Pancreas (tissue), 10 donors: ENCODE measurements at places on chromosomes 3 and 15. TPM values are rescaled to one million over a fixed set of nuclear protein-coding genes. Genes with fewer than 3 reads are reported as not detected.

- DNase-seq: no peak
These were observed 38.0 kb upstream of the CBLB start for GRCh38 chr3:105906836-105907235.

CATSPER2 gene
- total RNA-seq: 4.2 TPM

GRCh38 chr3:151541178-151541577 lies 80.3 kb upstream of the IGSF10 start:
- DNase-seq: no peak

DNA sequence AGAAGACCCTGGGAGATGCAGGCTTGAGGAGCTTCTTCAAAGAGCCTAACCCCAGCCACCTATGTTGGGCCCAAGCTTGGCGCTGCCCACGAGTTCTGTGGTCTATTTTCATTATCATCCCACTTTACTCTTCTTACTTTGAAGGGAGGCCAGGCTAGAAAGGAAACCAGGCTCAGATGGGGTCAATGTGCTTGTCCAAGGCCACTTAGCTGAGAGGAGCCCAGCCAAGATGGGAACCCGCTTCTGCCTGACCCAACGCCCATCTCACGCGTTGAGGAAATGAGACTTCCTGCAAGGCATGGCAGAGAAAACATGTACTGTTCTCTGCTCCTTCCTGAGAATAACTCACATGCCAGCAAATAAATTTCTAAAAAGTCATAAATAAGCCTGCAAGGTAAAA lies 486.3 kb upstream of the PROK2 start:
- DNase-seq: no peak

MAGEL2 gene
- 0.97 TPM for total RNA-seq

ZIC4 gene
- total RNA-seq: not detected

MYL3 gene
- total RNA-seq: not detected

DNA sequence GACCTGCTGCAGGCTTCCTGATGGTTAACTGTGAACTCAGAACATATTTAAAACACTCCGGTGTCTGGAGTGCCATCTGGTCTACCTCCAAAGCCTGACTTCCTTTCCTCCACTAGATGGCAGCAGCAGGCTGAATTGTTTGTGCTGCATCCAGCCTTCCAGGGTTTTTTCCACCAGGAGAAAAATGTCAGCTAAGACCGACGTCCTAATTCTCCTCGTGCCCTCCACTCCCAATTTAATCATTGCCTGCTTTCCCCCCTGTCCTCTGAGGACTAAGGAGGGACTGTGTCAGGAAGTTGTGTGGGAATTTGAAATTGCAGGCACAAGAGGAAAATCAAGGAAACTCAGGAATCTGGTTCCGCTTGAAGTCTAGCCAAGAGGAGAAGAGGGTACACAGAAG lies 165.2 kb upstream of the UMPS start:
- peak; percentile 62 for DNase-seq

KBTBD13 gene
- not detected for total RNA-seq

DNA sequence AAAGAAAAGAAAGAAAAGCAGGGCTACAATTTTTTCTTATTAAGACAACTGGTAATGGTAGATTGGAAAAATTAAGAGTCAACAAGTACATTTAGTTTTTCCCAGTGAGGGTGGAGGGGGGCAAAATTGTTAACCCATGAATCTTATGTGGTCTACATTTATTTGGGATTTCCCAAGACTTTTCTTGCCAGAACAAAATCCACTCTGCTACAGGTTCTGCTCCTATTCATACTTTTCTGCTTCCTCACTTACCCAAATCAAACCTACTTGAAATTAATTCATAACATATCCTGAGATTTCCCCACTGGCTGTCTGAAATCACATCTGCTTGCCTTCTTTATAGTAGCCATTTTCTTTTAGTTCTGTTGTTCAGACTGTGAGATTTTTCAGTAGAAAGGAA lies 41.1 kb downstream of the VGLL3 start:
- DNase-seq: no peak

DNA sequence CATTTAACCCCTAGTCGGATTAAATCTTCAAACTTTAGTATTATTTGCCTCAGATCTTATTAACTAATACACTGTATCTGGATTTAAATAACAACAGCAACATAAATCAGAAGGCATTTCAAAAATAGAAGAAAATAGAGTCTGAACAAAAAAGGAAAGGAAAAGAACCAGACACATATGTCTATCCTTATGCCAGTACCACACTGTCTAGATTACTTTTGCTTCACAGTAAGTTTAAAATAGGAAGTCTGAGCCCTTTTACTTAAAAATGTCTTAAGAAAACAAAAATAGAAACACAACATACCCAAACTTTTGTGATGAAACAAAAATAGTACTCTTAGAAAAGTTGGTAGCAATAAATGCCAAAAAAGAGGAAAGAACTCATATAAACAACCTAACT lies 1615.8 kb downstream of the SI start:
- no peak for DNase-seq

DNA sequence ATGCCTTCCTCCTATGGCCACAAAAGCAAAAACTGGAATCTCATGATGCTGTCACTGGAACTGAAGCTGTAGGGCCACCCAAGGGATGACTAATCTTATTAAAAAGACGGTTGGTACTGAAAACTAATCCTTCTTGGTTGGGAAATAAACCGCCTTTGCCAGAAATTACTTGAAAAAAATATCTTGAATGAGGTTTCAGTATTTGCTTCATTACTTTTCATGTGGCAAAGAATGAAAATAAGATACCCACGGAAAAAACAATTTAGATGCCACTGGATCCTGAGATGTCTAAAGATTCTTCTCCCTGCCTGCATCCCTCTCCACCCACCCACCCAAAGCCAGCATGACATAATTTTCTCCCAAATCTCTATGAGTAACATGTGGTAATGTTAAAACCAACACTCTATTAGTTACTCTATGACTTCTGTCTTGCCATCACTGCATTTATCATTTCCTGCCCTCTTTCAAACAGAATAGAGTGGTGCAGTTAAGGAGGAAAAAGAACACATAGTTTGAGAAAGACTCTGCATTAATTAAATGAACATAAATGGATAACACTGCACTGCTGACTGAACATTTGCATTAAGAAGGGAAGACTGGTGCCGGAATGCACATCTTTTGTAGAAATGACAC lies 111.8 kb upstream of the DPH6 start:
- no peak for DNase-seq

DNA sequence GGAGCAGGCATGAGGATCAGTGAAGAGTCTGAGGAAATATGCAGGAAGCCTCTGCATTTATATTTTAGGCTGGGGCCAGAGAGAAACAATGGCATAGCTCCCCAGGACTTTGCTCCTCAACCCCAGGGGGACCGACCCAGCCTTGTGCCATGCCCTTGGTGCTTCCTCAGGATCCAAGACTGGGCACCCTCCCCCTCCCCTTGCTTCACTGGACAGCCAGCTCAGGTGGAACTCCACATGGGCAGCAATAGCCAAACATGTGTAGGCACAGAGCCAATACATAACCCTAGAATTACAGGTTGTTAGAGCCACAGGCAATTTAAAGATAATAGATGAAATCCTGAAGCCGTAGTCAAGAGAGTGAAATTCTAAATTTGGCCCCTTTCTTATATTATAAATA lies 73.0 kb upstream of the ETV5 start:
- no peak for DNase-seq

KLHL40 gene
- total RNA-seq: not detected

DNA sequence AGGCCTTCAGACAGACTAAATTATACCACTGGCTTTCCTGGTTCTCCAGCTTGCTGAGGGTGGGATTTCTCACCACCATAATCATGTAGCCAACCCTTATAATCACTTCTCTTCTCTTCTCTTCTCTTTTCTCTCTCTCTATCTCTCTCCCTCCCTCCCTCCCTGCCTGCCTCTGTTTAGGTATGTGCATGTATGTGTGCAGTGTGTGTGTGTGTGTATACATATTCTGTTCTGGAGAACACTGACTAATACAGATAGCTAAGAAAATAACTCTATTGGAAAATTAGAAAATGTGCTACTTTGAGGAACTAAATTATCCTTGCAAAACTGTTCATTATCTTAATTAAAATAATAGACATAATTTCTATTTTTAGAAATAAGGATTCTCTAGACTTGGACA lies 118.6 kb upstream of the GADL1 start:
- no peak for DNase-seq

- DNase-seq: no peak
These were observed 2.1 kb upstream of the HACD2 start for GRCh38 chr3:123586968-123587367.

- no peak for DNase-seq
These were observed 813.3 kb upstream of the ARRDC4 start for GRCh38 chr15:97146929-97147870.

DNA sequence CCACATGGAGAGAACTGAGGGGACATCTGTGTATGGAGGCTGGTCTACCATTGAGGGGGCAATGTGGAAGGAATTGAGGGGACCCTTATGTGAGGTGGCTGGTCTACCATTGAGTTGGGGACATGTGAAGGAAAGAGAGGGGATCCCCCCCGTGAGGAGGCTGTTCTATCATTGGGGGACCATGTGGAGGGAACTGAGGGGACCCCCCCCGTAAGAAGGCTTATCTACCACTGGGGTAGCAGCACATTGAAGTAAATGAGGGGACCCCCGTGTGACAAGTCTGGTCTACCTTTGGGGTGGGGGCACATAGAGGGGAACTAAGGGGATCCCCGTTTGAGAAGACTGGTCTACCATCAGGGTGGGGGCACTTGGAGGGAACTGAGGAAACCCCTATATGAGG lies 158.0 kb downstream of the FBLN2 start:
- DNase-seq: no peak

RGMA gene
- 14.3 TPM for total RNA-seq

DNA sequence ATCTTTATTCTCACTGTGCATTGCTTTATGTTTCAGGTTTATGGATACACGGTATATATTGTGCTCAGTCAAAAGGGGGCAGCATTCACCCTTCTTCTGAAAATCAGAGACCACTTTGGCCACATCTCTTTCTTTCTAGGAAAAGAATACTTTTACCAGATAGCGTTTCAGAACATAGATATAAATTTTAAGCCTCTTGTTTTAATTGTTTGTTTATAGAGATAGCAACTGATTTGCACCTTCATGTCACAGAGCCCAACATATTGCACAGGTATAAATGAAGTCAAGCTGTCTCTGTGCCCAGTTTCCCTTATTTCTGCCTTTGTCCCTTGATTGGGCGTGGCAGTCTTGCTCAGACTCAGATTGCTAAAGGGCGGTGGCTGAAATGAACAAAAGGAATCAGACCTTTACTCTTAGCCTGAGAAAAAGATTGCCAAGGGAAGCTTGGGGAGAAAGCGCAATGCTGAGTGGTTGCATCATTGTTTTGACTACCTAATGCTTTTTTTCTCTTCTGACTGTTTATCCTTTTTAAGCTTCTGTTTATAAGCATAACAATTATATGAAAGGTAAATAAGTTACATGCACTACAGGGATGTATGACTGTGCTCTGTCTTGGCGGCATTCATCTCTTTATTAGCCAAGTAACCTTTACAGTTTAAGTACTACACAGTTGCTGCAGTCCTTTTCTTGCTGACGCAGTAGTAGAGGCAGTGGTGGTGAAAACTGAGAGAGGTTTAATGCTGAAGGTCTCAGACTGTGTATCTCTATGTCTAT lies 70.8 kb upstream of the ZBTB20 start:
- no peak for DNase-seq

OIP5 gene
- total RNA-seq: 0.22 TPM

GRCh38 chr3:143750841-143751240 lies 97.4 kb downstream of the SLC9A9 start:
- no peak for DNase-seq

GRCh38 chr3:43769885-43770425 lies 79.2 kb downstream of the ABHD5 start:
- peak; percentile 30 for DNase-seq

GRCh38 chr3:77271711-77272110 lies 231.8 kb downstream of the ROBO2 start:
- DNase-seq: no peak

GRCh38 chr15:21262851-21263425 lies 177.4 kb downstream of the POTEB3 start:
- no peak for DNase-seq

DNA sequence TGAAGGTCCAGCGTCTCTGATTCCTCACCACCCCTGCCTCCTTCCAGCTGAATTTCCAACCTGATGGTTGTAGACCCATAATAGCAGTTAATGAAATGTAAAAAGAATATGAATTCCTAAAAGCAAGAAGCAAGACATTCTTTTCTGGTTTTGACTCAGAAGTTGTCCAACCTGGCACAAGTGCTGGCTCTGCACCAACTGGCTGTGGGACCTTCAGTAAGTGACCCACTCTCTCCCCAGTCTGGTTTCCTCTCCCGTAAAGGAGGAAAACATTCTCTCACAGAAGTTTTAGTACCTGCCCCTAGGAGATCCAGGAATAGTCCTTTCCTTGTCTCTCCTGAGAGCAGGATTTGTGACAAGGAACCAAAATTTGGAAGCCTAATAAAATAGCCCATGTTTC lies 236.9 kb upstream of the TRIM42 start:
- peak; percentile 34 for DNase-seq

ABI3BP gene
- 3.1 TPM for total RNA-seq

GP5 gene
- not detected for total RNA-seq

- peak; percentile 61 for DNase-seq
These were observed 466 bp downstream of the NFKBIZ start for GRCh38 chr3:101849714-101850245.
